ENCODE measurements at places on chromosomes 16 and 17.

GRCh38 chr17:80575057-80575875, 30.6 kb downstream of the RPTOR start:
- DNase-seq, result peak; percentile 90

- no peak for DNase-seq
These were observed 16.4 kb downstream of the CDH13 start for GRCh38 chr16:82643136-82643535.

GRCh38 chr17:34542700-34543336, 36.6 kb upstream of the TMEM132E start:
- peak; percentile 68 for DNase-seq

- no peak for DNase-seq
These were observed 6.5 kb upstream of the PRR29 start for GRCh38 chr17:63991611-63992010.

- DNase-seq, result peak; percentile 8
These were observed 75.9 kb downstream of the NLK start for GRCh38 chr17:28118362-28118761.

DNA sequence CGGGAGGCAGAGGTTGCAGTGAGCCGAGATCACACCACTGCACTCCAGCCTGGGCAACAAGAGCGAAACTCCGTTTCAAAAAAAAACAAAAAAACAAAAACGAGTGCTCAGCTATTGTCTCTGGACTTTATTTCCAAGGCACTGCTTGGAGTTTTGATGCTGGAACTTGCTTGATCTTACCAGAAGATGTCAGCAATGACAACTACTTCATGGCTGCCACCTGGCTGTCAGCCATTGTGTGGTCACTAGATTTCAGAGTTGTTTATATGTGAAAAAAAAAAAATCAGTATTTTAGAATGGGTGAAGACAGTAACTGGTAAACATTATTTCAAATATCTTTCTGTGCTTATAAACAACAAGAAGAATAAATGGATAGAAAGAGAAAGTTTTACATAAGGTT, 26.3 kb upstream of the OR4D1 start:
- peak; percentile 75 for DNase-seq

- no peak for DNase-seq
These were observed 158.9 kb upstream of the NOL11 start for GRCh38 chr17:67558740-67559380.

GRCh38 chr17:56125830-56126819, 27.1 kb upstream of the ANKFN1 start:
- peak; percentile 2 for DNase-seq

DNA sequence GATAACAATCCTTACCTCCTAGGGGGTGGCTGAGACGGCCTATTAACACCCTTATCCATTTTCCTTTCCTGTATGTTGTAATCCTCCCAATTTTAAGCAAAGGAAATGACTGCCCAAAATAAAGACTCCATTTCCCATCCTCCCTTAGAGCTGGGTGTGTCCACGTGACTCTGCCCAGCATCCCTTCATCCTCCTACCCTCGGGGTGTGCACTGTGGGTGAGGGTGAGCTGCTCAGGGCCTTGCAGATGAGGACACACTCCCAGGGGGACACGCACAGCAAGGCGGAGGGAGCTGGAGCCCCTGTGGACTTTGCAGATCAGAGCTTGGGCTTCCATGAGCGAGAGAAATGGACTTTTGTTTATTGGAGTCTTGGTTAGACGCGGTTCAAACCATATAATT, 186.8 kb downstream of the IRF8 start:
- DNase-seq, result no peak

- DNase-seq, result no peak
These were observed 11.1 kb downstream of the PRCD start for GRCh38 chr17:76550712-76551615.

DNA sequence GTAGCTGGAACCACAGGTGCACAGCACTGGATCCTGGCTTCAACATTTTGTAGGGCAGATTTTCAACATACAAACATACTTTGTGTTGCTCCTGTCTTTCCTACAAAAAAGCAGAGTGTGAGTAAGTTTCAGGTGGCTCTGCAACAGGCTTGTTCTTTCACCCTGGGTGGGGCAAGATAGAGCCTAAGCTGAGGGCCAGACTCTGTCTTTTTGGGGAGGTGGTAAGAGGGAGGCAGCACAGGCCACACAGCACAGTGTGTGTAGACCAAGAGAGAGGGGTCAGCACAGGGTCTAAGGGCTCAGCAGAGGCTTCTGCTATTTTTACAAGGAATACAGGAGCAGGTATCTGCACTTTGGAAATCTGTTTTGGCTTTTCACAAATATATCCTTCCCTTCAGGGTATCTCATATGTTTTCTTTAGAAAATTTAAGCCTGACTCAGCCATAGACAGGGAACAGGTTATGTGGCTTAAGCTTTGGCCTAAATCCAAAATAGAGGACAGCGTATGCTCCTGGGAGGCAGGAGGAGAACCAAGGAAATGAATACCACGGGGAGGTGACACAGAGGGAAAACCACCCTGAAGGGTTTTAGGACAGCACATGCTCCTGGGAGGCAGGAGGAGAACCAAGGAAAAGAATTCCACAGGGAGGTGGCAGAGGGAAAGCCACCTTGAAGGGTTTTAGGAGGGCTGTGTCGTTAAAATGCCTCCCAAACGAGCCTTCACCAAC, 21.6 kb downstream of the EMC8 start:
- DNase-seq, result no peak

Data from CD4-positive, alpha-beta T cell treated with Interleukin-10 for 1 hour (primary cell).